ENCODE measurements at places on chromosomes 3 and 15. TPM values are rescaled to one million over a fixed set of nuclear protein-coding genes. Genes with fewer than 3 reads are reported as not detected.

DNA sequence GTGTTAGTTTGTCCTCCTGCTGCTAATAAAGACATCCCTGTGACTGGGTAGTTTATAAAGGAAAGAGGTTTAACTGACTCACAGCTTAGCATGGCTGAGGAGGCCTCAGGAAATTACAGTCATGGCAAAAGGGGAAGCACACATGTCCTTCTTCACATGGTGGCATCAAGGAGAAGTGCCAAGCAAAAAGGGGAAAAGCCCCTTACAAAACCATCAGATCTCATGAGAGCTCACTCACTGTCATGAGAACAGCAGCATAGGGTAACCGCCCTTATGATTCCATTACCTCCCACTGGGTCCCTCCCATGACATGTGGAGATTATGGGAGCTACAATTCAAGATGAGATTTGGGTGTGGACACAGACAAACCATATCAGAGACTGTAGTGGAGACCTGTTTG, 27.0 kb downstream of the TM2D3 start:
- DNase-seq = no peak

Gene BNC1
- total RNA-seq = 15.6 TPM

Gene CSNK1G1
- total RNA-seq = 3.5 TPM

Gene CSTA
- 1.1 TPM for total RNA-seq

Gene TMOD2
- total RNA-seq = 7.0 TPM

- DNase-seq = no peak
Measured at GRCh38 chr3:115165701-115166100, 18.6 kb upstream of the ZBTB20 start.

Gene GOLGA6C
- total RNA-seq = not detected

Gene SERPINI2
- not detected for total RNA-seq

GRCh38 chr3:159789017-159789416, 199.6 kb upstream of the IL12A start:
- no peak for DNase-seq

DNA sequence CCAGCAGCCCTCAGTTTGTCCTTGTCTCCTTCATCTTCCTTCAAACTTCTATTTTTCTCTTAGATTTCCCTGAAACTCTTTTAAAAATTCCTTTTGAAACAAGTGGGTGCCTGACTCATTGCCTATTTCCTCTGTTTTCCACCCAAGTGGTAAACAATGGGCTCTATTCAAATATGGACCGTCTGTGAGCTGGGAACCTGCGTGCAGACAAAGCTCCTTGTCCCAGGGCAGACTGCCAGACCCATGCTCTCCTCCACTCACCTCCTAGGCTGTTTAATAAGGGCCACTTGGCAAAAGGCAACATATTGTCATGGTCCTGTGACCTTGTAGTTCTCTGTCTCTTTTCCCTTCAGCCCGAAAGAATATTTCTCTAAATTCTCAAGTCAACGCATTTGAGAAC, 332.7 kb upstream of the THBS1 start:
- DNase-seq = no peak

Gene ATP13A4
- total RNA-seq = not detected

GRCh38 chr3:97232393-97233034, 418.1 kb downstream of the EPHA6 start:
- no peak for DNase-seq

Gene CADPS
- 16.1 TPM for total RNA-seq

DNA sequence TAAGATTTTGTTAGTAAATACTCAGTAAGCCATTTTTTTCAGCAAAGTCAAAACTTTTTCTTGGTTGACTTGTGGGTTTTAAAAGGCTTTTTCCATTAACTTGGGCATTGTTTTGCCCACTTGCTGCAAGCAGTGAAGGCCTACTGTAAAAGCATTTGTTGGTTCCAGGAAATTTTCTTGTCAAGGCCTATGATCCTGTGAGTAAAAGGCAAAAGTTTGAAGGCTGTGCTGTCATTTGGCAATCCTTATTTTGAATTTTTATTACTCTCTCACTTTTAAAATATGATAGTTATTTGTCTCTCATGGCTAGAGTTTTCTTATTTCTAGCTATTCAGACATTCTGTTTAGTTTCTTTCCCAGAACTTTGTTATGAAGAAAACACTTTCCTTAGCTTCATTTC, 13.0 kb downstream of the P2RY12 start:
- no peak for DNase-seq

DNA sequence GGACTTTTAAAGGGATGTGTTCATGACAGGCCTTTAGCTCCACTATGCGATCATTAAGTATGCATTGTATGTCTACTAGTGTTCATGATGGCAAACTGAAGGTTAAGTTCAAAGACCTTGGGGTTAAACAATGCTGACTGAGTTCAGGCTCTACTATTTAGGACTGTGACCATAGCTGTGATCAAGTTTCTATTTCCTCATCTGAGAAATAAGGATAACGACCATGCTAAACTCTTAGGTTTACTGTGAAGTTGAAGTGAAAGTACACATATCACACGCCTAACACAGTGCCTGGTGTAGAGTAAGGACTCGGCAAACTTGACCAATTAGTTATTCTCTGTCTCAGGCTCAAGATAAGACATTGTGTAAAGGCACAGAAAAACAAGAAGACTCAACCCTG, 243.2 kb downstream of the MBNL1 start:
- DNase-seq = no peak

GRCh38 chr3:41040256-41040655, 159.0 kb upstream of the CTNNB1 start:
- no peak for DNase-seq

DNA sequence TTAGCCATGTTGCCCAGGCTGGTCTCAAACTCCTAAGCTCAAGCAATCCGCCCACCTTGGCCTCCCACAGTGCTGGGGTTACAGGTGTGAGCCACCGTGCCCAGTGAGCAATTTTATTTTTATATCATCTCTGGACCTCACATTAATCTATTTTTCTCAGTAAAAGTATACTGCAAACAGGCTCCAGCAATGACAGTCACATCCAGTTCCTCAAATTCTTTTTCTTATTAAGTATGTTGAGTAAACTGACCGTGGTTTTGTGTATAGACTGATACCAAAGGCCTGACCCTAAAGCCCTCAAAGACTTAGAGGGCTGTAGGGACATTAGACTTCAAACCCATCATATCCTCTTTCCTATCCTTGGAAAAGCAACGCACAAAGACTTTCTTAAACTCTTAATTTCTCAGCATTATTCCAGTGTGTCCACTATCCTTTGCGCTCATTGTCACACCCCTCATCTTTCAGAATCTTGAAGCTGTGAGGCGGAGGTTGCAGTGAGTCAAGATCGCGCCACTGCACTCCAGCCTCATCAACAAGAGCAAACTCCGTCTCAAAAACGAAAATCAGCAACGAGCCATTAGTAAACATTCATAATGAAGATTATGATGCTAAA, 2.0 kb downstream of the NGLY1 start:
- no peak for DNase-seq

- no peak for DNase-seq
Measured at GRCh38 chr3:36312351-36312750, 68.0 kb upstream of the STAC start.

DNA sequence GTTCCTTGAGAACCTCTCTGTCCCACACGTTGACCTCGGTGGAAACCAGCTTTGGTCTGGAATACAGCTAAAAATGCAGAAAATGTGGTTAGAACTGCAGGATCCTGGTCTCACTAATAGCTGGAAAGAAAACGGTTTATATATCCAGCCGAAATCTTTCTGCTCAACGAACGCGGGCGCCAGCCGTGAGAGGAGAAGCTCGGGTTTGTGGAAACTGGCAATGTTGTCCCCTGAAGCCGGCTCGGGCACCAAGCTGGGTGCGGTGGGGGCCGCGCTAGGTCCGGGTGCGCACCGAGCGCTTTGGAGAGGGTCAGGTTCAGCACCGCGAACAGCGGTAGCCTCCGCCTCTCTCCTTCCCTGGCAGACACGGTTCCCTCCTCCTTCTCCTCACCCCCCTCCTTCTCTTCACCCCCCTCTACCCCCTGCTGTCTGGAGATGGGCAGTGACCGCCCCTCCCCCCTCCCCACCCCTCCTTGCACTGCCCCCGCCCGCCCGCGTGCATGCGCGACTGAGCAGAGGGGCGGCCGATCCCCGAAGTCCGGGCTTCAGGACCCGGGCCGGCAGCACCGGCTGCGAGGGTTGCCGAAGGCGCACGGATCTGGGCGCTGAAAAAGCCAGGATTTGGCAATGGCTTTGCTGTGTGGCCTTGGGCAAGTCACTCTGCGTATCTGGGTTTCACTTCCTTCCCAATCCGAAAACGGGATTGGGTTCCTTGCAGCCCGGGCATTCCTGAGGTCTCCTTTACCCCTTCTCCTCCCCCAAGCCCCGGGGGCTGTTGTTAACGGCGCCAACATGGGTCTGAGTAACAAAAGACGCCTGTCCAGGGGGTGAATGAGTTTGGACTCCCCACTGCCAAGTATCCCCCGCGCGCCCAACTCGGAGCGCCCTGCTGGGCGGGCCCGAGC, at the start of gene SKOR1:
SKOR1 (plus strand) TSS at position 534 of the 905 bp plus-strand sequence; CDS start at position 628, 94 bp downstream.
- DNase-seq = no peak

DNA sequence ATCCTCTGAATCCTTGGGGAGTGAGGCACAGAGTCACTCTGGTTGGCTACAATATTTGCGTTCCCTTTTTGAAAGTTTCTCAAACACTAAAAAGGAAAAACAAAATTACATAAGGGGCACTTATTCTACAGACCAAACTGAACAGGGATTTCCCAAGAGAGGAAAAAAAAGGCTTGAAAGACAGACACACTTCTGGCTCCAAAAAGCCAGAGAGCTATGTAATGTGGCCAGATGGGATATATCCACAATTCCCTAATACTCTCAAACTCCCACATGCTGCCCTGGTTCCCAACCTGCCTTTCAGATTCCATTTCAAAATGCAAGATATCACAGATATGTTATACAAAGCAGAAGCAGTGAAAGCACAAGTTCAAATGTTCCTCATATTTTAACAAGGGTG, 1.6 kb downstream of the FRMD4B start:
- DNase-seq = no peak

DNA sequence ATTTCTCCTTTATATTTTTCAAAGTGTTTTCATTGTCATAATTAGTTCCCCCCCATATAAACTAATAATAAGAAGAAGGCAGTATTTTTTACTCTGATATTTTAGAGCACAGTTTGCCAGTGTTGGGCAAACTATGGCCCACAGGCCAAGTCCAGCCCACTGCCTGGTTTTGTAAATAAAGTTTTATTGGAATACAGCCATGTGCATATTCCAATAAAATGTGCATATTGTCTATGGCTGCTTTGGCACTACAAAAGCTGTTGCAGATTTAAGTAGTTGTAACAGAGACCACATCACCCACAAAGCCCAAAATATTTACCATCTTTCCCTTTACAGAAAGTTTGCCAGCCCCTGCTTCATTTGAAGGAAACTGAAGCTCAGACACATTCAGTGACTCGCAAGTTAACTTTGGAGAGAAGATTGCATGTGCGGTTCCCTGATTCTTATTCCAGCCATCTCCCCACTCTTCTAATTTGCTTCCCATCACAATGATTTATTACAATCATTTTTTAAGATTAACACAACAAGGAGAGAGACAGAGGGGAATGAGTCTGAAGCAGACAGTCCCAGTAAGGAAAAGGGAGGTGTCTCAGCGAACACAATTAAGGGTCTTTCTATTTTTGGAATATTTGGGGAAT, 48.9 kb downstream of the RFTN1 start:
- no peak for DNase-seq

GRCh38 chr15:61712129-61712759, 348.0 kb downstream of the VPS13C start:
- DNase-seq = no peak

GRCh38 chr3:44954962-44955361, 21.0 kb downstream of the ZDHHC3 start:
- DNase-seq = no peak

- no peak for DNase-seq
Measured at GRCh38 chr3:116552246-116552645, 107.0 kb upstream of the LSAMP start.
